ENCODE measurements at places on chromosomes 7 and 10.

DNA sequence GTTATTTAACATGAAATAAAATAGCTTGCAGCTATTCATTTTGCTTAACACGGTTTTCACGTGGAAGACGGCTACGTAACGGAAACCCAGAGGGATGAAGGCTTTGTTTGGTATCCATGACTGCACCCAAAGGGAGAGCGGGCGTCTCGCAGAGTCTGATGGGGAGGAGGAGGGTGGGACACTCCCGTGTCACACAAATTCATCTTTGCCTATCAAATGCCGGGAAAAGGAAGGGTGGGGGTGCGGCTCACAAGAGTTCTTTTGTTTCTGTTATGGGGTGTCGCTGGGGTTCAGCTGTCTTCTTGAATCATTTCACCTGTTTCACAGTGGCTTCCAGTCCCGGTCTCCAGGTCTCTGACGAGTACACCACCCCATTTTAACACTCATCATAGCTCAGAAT is 108.5 kb downstream of the ZRANB1 start:
- DNase-seq, result no peak

DNA sequence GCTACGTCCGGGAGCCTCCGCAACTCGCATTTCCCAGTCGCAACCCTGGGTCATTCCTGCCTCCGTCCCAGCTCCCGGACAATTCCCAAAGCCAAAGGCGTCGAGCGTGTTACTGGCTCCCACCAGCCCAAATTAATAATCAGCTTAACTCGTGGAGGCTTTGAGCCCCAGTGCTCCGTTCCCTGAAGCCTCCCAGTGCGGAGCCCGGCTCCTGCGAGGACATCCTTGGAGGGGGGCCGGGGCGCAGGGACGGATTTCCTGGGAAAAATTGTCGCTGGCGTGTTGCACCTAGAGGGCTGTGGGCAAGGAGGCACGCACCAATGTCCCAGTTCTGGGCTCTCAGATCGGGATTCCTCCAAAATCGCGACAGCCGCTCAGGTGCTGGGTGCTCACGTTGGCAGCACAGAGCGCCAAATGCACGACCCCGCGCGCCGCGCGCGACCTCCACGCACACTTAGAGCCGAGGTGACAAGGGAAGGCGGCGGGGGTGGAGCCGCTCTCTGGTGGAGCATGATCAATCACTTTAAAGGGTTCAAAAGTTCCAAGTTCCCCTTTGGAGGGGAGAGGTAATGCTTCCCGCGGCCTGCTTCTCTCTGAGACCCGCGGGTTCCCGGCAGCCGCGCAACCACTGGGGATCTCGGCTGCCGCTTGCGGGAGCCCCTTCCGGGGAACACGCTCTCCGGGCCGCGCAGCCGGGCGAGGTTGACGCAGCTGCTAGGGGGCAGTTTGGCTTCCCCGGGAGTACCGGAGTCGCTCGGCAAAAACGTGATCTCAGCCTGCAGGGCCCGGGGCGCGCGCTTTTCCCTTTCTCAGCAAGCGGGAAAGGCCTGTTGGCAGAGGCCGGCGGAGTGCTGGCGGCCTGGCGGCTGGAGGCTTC is 25.5 kb downstream of the SKIDA1 start:
- no peak for DNase-seq

GRCh38 chr7:96414931-96415292 is 93.0 kb upstream of the SLC25A13 start:
- peak; percentile 44 for DNase-seq

- DNase-seq, result no peak
Observed at GRCh38 chr10:121081306-121081705, 230.1 kb downstream of the WDR11 start.

DNA sequence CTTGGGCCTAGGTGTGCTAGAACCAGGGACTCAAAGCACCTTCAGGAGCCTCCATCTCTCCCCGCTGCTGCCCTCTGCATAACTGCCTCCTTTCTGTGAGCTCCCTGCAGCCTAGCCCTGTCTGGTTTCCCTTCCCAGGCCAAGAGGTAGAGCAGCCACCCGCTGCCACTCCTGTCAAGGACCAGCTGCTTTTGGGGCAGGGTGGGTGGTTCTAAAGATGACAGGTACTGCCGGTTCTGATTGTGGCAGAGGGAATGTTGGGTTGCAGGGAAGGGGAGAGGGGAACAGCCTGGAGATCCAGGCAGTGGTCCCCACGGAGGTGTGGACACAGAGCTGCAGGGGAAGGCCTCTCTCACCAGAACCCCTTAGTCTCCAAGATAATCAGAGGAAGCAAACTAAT is 3.7 kb upstream of the FLNC start:
- no peak for DNase-seq

DNA sequence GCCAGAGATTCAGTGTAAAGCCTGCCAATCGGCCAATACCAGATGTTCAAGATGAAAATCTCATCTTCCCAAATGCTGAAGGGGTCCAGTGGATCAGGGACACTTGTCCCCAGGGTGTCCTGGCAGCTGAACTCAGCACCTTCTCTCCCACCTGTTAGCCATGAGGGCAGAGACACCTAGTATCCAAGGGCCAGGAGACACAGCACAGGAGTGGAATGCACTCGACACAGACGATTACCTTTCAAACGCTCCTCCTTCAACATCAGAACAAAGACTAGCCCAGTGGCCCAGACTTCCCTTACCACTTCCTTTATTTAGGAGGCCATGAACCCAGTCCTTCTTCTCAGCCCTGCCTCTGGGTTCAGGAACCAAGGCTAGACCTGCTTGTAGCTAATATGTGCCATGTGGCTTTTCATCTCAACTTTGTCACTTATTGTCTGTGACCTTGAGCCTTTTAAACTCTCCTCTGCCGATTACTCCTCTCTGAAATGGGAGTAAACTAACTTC is 180.3 kb upstream of the PLXNA4 start:
- no peak for DNase-seq

DNA sequence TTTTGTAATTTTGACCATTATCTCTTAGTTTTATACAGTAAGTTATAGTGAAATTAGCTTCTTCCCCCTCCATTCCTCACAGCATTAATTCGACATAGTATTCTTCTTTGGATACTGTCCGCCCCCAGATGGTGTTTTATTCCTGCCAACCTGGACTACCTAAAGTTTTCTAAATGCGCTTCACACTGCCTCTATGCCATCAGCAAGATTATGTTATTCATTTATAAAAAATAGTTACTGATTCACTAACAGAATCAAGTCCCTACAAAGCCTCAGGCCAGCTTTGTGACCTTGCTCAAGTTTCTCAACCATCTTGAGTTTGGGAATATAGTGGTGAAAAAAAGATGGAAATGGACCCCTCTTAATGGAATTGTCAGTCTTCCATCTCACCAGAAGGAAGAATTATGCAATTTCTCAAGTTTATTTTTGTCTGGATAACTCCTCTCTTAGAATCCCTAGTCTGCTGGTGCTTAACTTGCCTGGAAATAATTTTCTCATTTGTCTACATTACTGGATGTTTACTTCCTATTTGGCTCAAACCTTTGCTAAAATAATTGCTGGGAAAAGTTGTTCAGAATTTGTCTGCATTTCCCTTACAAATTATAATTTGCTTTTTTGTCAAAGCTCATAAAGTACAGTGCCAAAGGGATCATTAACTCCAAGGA is 16.7 kb upstream of the FGL2 start:
- no peak for DNase-seq

GRCh38 chr10:100645613-100646392 is 99.6 kb upstream of the PAX2 start:
- no peak for DNase-seq

DNA sequence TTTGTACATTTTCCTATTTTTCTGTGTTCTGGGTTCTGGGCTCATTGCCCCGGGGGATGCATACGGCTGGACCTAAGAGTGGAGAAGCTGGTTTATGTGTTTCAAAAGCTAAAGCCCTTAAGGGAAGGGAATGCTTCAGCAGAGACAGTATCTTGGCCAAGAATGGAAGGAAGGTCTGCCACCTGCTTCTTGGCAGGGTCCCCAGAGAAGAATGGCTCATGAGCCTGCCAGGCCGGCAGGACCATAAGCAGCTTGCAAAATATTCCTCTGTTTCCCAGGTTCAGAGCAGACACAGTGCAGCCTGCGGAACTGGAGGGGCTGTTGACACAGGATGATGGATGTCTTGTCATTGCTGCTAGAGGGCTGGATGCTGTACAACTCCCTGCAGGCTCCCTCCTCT is 7.8 kb upstream of the ABHD11 start:
- DNase-seq, result no peak

DNA sequence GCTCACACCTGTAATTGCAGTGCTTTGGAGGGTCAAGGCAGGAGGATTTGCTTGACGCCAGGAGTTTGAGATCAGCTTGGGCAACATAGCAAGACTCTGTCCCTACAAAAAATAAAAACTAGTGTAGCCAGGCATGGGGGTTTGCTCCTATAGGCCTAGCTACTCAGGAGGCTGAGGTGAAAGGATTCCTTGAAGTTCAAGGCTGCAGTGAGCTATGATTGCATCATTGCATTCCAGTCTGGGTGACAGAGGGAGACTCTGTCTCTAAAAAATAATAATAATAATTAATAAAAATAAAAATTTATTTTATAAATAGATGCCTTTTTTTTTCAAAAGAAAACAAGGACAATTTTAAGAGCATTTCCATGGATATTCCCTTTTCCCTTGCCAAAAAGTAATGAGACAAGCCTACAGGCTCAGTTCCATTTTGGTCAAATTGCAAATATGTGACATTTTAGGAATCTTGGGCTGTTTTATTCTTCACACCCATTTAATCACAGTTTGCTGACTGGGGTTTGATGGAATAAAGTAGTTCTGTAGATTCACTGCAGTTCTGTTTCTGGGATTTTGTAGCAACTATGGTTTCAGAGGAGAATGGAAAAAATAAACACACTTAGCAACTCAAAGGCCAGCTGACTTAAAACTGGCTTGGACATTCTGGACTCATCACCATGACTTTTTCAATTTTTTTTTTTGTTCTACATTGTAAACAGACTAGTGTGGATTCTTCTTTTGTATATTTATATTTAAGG is 48.4 kb upstream of the ARHGAP21 start:
- no peak for DNase-seq

- no peak for DNase-seq
Observed at GRCh38 chr7:89731751-89732445, 422.4 kb upstream of the STEAP1 start.

- no peak for DNase-seq
Observed at GRCh38 chr7:5695727-5696345, 85.6 kb downstream of the RNF216 start.

DNA sequence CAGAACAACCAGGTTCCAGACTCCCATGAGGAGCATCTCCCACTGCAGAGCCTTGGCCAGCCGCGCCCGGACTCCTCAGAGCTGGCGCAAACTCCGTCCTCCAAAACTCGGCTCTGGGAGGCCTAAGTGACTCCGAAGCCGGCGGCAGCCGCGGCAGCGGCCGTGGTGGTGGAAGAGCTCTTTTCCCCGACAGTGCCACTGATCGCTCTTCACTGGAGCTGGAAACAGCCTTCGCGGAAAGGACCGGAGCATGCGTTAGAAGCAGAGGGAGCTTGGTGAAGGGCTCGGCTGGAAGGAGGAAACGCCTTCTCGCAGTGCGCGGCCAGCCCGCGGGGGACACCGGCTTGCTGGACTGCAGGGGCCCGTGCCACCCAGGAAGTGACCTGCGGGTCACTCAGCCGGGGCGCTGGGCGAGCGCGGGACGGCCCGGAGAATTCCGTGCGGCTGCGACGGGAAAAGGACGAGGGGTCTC is 5.0 kb upstream of the HOXA13 start:
- no peak for DNase-seq

- DNase-seq, result no peak
Observed at GRCh38 chr7:49023345-49024328, 99.3 kb downstream of the CDC14C start.

DNA sequence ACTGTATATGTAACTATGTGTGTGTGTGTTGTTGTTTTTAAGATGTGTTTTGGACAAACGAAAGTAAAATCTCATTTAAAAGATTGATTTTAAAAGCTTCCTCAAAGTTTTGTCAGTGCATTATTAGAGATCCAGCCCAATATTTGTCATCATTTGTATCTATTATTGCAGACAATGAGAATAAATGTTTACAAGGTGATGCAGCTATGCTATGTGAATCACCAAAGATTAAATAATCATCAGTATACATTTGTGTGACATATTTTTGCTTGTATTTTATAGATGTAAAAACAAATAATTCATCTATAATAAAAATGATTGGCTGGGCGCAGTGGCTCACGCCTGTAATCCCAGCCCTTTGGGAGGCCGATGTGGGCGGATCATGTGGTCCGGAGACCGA is 35.3 kb upstream of the RTKN2 start:
- DNase-seq, result no peak

GRCh38 chr7:4833691-4834600 is 27.9 kb downstream of the PAPOLB start:
- no peak for DNase-seq

DNA sequence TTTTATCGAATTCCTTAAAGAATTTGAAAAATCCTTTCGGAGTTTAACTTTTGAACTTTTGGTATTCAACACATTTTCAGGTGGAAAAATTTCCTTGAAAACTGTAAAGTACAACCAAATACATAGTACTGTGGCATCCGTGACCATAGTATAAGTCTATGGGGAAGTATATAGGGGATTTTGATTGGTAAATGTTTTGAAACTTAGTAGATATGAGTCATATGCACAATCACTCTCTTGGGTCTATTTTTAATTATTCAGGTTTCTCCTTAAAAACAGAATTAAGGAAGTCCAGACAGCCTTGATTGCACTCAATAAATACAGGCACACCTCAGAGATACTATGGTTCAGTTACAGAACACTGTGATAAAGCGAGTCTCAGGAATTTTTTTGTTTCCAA is 64.2 kb downstream of the AVL9 start:
- no peak for DNase-seq

DNA sequence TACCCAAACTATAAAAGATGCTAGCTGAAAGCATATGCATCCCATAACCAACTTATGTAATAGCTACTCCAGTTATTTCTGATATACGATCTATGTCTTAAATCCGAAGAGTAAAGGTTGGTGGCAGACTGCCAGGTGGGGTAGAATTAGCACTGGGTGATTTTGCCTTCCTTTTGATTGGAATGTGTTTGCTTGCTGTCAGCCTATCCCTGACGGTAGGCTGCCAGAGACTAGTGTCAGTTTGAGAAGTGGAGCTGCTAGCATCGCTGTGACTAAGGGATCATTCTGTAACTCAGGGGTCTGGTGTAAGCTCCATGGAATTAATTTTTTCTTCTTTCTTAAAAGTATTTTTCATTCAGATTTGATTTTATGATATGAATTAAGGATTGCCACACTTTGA is 9.5 kb upstream of the SEM1 start:
- no peak for DNase-seq

GRCh38 chr10:81838950-81839349 is 36.0 kb upstream of the NRG3 start:
- no peak for DNase-seq
